ENCODE measurements at places on chromosomes 3 and 15. TPM values are rescaled to one million over a fixed set of nuclear protein-coding genes. Genes with fewer than 3 reads are reported as not detected.

DNA sequence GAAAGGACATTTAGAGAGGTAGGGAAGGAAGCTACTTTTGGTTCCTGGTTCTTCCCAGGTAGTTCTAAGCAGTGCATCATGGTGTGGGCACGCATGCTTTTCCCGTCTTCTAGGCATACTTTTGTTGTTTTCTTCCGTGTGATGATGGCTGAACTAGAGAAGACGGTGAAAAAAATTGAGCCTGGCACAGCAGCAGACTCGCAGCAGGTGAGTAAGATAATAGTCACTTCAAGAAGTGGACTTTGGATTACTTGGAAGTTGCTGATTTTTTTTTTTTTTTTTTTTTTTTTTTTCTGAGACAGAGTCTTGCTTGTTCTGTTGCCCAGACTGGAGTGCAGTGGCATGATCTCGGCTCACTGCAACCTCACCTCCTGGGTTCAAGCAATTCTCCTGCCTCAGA lies 17.9 kb downstream of the FANCD2OS start:
- H3K4me1 ChIP-seq: no peaks in the 10 kb centered on the region
- no peaks in the 10 kb centered on the region for H3K27me3 ChIP-seq
- DNase-seq: no peak
- no peaks in the 10 kb centered on the region for H3K36me3 ChIP-seq
- no peak overlapping the region for H3K27ac ChIP-seq

GRCh38 chr15:79849789-79850188 lies 47.0 kb downstream of the MTHFS start:
- no peaks in the 10 kb centered on the region for H3K4me1 ChIP-seq
- H3K4me3 ChIP-seq: no peak overlapping the region
- peaks cover 15% of the 10 kb centered on the region for H3K36me3 ChIP-seq
- no peak overlapping the region for H3K27ac ChIP-seq
- no peak for DNase-seq

- no peaks in the 10 kb centered on the region for H3K36me3 ChIP-seq
- no peak for DNase-seq
- no peak overlapping the region for H3K4me3 ChIP-seq
- H3K4me1 ChIP-seq: peaks cover 30% of the 10 kb centered on the region
- no peak overlapping the region for H3K27ac ChIP-seq
- no peaks in the 10 kb centered on the region for H3K27me3 ChIP-seq
These were observed 70.4 kb downstream of the CHDH start for GRCh38 chr3:53775834-53776251.

GRCh38 chr3:29514170-29514569 lies 233.3 kb downstream of the RBMS3 start:
- no peaks in the 10 kb centered on the region for H3K36me3 ChIP-seq
- no peak for DNase-seq
- no peaks in the 10 kb centered on the region for H3K27me3 ChIP-seq
- peak overlapping the region; percentile 29 for H3K27ac ChIP-seq
- peaks cover 34% of the 10 kb centered on the region for H3K4me1 ChIP-seq

DNA sequence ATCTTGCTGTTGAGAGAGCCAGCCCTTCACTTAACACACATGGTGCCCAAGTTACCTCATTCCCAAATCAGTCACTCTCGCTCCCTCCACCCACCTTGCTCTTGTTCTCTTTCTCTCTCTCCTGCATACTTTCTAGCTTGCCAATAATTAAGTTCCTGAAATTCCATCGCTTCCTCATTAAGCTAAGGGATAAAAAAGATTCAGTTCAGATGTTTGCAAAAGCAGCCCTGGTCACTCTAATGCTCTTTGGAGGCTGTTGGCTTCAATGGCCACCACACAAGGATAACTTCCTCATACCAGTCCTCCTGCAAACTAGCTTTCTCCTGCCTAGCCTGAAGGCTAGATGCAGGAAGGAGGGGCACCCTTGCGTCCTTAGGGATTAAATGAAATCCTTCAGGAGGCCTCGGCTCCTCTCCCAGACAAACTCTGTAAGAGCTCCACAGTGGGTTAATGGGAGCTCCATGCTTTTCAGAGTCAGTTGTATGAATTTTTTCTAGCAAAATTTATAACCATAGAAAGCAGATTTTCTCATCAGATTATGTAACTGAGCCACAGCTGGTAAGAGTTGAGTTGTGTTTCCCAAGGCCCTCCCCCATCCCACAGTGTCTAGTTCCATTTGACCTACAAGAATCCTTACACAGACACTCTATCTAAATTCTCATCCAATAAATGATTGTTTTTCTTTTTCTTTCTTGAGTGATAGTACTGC lies 176.6 kb upstream of the TRIM42 start:
- DNase-seq: no peak
- H3K4me1 ChIP-seq: no peaks in the 10 kb centered on the region
- no peaks in the 10 kb centered on the region for H3K27me3 ChIP-seq
- H3K27ac ChIP-seq: no peak overlapping the region

GRCh38 chr3:130773366-130773765 lies 26.7 kb upstream of the PIK3R4 start:
- DNase-seq: no peak
- H3K27ac ChIP-seq: no peak overlapping the region
- H3K4me1 ChIP-seq: no peaks in the 10 kb centered on the region

- H3K4me3 ChIP-seq: no peak overlapping the region
- H3K4me1 ChIP-seq: peaks cover 3% of the 10 kb centered on the region
- DNase-seq: no peak
- no peaks in the 10 kb centered on the region for H3K36me3 ChIP-seq
- no peak overlapping the region for H3K27ac ChIP-seq
These were observed 130.0 kb downstream of the ASB7 start for GRCh38 chr15:100732211-100733055.

DNA sequence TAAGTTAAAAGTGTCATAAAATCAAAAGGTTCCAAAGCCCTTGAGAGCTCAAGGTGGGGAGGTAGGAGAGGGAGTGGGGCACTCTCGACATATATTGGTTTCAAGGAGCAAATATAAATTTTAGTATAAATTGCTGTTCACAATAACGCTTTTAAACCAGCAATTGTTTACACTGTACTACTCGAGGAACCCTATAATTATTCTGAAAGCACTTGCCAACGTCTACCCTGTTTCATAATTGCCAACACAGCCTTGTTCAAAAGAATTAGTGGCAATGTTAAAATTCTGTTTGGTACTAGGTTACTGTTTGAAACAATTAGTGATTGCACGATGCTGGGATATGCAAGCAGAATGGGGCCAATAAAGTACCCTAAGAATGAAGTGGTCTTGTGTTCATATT lies 76.3 kb upstream of the ICE2 start:
- DNase-seq: no peak
- no peaks in the 10 kb centered on the region for H3K36me3 ChIP-seq
- no peak overlapping the region for H3K27ac ChIP-seq
- peaks cover 13% of the 10 kb centered on the region for H3K4me1 ChIP-seq
- H3K27me3 ChIP-seq: no peaks in the 10 kb centered on the region

- no peak overlapping the region for H3K27ac ChIP-seq
- no peak overlapping the region for H3K4me3 ChIP-seq
- no peak for DNase-seq
- no peaks in the 10 kb centered on the region for H3K36me3 ChIP-seq
- H3K27me3 ChIP-seq: no peaks in the 10 kb centered on the region
These were observed 78.1 kb downstream of the LSM3 start for GRCh38 chr3:14256561-14257342.

DNA sequence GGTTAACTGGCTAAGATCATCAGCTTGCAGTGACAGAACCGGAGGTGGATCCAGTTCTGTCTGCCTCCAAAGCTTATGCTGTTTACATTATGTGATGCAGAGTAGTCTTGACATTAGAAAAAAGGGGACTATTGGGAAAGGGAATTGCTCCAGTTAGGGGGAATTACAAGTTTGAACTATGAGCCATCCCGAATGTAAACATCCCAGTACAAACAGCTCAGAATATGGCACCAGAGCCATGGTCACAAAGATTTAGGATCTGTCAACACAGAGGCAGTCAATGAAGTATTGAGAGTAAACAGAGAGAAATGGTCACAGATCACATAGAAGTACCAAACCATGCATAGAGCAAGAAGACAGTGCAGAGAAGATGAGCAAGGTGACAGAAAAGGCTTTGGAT lies 39.8 kb upstream of the CRTC3 start:
- H3K27me3 ChIP-seq: no peaks in the 10 kb centered on the region
- H3K4me1 ChIP-seq: peaks cover 6% of the 10 kb centered on the region
- DNase-seq: no peak
- peaks cover 95% of the 10 kb centered on the region for H3K36me3 ChIP-seq

DNA sequence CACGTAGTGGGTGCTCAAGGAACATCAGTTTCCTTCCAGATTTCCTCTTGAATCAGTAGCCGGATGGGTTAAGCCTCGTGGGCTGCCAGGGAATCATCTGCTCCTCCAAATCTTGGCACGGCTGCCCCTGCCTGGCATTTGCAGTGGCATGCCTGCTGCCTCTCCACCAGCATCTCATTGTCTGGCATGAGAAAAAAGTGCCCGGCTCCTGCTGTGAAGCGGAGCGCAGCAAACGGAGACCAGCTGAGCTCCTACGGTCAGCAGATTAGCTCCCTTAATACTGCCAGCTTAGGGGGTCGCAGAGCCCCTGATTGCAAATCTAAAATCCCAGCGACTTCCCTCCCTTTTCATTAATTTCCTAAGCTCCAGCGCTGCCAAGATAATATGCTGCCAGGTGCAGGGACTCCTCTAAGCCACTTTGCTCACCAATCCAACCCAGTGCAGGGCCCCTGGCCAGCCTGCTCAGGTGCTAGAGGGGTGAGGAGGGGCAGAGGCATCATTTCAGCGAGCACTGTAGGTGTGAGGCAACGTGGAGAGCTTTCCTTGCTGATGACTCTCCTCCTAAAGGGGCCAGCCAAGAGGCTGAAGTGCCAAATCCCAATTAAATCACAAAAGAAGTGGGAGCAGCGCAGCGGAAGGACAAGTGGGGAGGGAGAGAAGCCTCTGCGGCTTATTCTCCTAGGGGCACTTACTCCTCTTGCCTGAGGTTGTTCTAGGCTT lies 49.6 kb upstream of the ST8SIA2 start:
- H3K4me1 ChIP-seq: no peaks in the 10 kb centered on the region
- no peaks in the 10 kb centered on the region for H3K27me3 ChIP-seq
- no peaks in the 10 kb centered on the region for H3K36me3 ChIP-seq
- H3K4me3 ChIP-seq: no peak overlapping the region
- no peak overlapping the region for H3K27ac ChIP-seq

GRCh38 chr3:19427422-19428149 lies 279.3 kb downstream of the KCNH8 start:
- no peaks in the 10 kb centered on the region for H3K4me1 ChIP-seq
- no peaks in the 10 kb centered on the region for H3K27me3 ChIP-seq
- H3K27ac ChIP-seq: no peak overlapping the region
- DNase-seq: no peak
- no peaks in the 10 kb centered on the region for H3K36me3 ChIP-seq

- H3K27me3 ChIP-seq: no peaks in the 10 kb centered on the region
- no peak for DNase-seq
- no peak overlapping the region for H3K27ac ChIP-seq
These were observed 31.0 kb upstream of the TOPBP1 start for GRCh38 chr3:133692759-133693158.

GRCh38 chr3:107579371-107579770 lies 56.6 kb downstream of the BBX start:
- H3K36me3 ChIP-seq: no peaks in the 10 kb centered on the region
- H3K4me3 ChIP-seq: no peak overlapping the region
- no peaks in the 10 kb centered on the region for H3K27me3 ChIP-seq
- no peaks in the 10 kb centered on the region for H3K4me1 ChIP-seq
- no peak overlapping the region for H3K27ac ChIP-seq

DNA sequence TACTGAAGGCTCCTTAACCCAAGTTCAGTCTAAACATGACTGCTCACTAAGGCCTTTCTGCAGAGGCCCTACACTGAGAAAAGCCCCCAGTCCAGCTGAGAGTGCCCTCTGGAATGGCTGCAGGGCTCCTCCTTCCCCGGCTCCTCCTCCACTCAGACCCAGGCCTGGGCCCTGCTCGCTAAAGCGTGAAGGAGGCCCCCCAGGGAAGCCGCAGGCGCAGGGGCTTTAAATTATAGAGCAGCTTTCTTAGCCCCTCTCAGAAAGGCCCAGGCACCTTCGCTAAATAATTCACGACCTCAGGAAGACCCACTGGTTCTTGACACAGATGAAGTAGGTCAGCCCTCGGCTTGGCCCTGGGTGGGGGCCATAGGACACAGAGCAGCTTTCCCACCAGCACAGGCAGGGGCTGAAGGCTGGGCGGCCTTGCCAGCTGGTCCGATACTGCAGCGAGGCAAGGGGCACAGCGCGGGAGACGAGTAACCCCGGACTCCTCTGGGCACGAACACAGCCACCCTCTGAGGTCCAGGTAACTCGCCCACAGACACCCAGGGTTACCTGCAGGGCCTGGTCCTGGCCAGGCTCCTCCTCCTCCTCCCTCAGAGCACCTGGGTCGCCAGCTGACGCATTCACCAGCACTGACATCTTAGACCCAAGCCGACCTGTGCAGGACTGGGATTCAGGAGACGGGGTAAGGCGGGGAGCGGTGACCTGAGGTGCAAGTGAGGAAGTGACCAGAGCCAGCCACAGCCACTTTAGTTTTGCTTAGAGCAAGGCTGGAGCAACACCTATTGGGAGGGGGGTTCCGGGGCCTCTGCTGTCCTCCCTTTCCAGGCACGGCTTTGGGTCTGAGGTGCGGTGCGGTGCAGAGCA lies 36.9 kb downstream of the RBPMS2 start:
- peak; percentile 68 for DNase-seq
- peaks cover 24% of the 10 kb centered on the region for H3K4me1 ChIP-seq
- H3K4me3 ChIP-seq: no peak overlapping the region
- no peaks in the 10 kb centered on the region for H3K27me3 ChIP-seq
- H3K36me3 ChIP-seq: no peaks in the 10 kb centered on the region
- no peak overlapping the region for H3K27ac ChIP-seq

DNA sequence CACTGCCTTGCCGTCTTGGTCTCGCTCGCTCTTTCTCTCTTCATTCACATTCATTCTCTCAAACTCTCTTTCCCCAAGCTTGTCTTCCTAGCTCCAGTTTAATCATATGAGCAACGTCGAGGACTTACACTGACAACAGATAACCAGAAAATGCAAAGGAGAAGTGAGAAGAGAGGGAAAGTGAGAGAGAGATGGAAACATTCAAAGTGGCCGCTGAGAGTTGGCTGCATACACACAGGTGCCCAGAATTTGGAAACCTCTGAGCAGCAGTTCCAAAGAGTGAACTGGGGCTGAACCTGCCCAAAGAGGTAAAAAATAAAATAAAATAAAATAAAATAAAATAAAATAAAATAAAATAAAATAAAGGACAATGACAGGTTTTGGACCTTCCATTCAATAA lies 583.0 kb downstream of the FOXP1 start:
- H3K4me3 ChIP-seq: no peak overlapping the region
- H3K27ac ChIP-seq: no peak overlapping the region
- peaks cover 6% of the 10 kb centered on the region for H3K36me3 ChIP-seq
- DNase-seq: no peak
- H3K4me1 ChIP-seq: peaks cover 4% of the 10 kb centered on the region

- no peaks in the 10 kb centered on the region for H3K27me3 ChIP-seq
- no peak for DNase-seq
- H3K36me3 ChIP-seq: no peaks in the 10 kb centered on the region
- no peak overlapping the region for H3K4me3 ChIP-seq
- no peak overlapping the region for H3K27ac ChIP-seq
- no peaks in the 10 kb centered on the region for H3K4me1 ChIP-seq
These were observed 9.8 kb downstream of the P2RY14 start for GRCh38 chr3:151268267-151269235.

Gene ZIC1
- not detected for total RNA-seq

Gene MFGE8
- 140 TPM for total RNA-seq

Gene CCDC39
- 1.8 TPM for total RNA-seq

Gene FAM162A
- total RNA-seq: 17.3 TPM

Gene TLR9
- 0.29 TPM for total RNA-seq

Gene CELSR3
- 1.3 TPM for total RNA-seq

Gene DNASE1L3
- 1.00 TPM for total RNA-seq

Gene PRSS50
- 0.89 TPM for total RNA-seq

Gene UNC13C
- 1.0 TPM for total RNA-seq

Gene TMEM39A
- total RNA-seq: 51.7 TPM

Gene ASB14
- total RNA-seq: not detected

Gene NKIRAS1
- total RNA-seq: 6.1 TPM

All from upper lobe of left lung (tissue), 6 donors.